ENCODE measurements at places on chromosomes 1 and 21. TPM values are rescaled to one million over a fixed set of nuclear protein-coding genes. Genes with fewer than 3 reads are reported as not detected.

The KCNE2 gene
- total RNA-seq = not detected

The CFH gene
- 2.7 TPM for total RNA-seq

GRCh38 chr1:168180148-168180524 is 1.4 kb downstream of the TIPRL start:
- peak; percentile 16 for DNase-seq

The TRIM17 gene
- 1.5 TPM for total RNA-seq

The CELA2A gene
- not detected for total RNA-seq

- no peak for DNase-seq
These were observed 53.1 kb upstream of the RC3H1 start for GRCh38 chr1:174075245-174075692.

DNA sequence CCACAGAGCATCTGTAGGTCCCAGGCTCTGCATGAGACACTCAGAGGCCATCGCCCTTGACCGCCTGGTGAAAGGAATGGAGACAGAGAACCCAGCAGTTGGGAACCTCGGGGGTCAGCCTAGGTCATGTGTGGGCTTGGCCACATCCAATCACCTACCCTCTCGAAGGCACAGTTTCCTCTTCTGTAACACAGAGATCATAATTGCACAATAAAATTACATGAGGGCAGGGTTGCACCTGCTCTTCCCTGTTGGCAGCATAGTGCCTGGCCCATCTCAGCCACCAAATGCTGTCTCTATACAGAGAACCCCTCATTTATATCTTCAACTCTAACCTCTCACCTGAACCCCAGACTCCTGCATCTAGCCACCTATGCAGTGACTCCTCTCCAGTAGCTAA is 418.1 kb upstream of the VAMP3 start:
- DNase-seq = no peak

- no peak for DNase-seq
These were observed 94.0 kb downstream of the KCND3 start for GRCh38 chr1:111895469-111895868.

- DNase-seq = no peak
These were observed 460.1 kb upstream of the RUNX1 start for GRCh38 chr21:35509001-35509704.

Measured in activated CD4-positive, alpha-beta memory T cell treated with anti-CD3 and anti-CD28 coated beads for 36 hours (primary cell).